Stimulated activated CD8-positive, alpha-beta memory T cell treated with anti-CD3 and anti-CD28 coated beads, Interleukin-4, amount 100 ng/mL, for 4 hours (primary cell): ENCODE measurements at places on chromosomes 1 and 21.

DNA sequence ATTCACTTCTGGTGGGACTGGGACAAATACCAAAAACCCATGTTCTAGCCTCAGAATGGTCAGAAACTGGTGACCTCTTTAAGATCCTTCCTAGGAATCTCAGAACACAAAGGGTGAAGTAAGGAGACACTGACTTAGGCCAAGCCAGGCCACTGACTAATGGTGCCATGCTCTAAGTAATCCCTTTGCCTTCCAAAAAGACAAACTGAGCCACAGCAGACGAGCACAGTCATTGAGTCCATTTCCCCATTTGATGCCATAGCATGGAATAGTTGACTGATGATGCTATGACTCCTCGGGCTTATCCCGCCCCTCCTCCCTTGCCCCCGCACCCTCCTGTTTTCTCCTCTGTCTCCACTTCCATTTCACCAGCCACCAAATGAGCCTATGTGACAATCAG is 145.8 kb upstream of the ZNF648 start:
- DNase-seq: no peak

GRCh38 chr1:58206749-58207148 is 339.8 kb downstream of the OMA1 start:
- no peak for DNase-seq

DNA sequence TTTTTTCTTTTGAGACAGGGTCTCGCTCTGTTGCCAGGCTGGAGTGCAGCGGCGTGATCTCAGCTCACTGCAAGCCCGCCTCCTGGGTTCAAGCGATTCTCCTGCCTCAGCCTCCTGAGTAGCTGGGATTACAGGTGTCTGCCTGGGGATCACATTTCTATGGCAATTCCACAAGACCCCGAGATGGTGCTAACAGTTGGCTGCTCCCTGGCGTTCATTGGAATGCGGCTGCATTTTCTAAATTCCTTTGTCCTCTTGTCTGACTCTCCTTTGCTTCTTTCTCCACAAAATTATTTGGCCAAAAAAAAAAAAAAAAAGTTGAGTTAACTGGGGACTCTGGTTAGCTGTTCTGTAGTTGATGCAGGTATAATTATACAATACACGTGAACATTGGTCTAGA is 176.4 kb downstream of the ETS2 start:
- DNase-seq: no peak

DNA sequence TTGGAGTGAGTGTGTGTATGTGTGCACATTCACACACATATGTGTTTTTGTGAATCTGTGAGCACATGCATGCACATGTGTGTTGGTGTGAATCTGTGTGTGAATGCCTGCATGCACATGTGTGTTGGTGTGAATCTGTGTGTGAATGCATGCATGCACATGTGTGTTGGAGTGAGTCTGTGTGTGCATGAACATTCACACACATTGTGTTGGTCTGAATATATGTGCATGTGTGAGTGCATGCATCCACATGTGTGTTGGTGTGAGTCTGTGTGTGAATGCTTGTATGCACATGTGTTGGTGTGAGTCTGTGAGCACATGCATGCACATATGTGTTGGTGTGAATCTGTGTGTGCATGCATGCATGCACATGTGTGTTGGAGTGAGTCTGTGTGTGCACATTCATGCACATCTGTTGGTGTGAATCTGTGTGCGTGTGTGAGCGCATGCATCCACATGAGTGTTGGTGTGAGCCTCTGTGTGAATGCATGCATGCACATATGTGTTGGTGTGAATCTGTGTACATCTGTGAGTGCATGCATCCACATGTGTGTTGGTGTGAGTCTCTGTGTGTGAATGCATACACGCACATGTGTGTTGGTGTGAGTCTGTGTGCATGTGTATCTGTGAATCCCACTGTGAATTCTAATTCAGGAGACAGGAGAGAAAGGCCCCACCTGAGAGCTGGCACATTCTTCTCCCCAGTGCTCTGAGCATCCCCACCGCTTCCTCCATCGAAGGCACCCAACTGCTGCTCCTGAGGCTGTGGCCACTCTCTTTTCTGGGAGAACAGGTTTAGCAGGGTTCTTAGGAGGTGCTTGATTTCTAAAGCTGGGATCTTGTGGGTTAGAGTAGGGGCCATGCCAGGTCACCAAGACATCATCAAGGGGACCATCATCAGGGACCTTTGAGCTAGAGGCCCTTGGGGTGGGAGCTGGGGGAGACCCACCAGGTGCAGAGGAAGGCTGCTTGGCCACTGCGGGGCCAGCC is 117.5 kb upstream of the ARHGEF16 start:
- no peak for DNase-seq

DNA sequence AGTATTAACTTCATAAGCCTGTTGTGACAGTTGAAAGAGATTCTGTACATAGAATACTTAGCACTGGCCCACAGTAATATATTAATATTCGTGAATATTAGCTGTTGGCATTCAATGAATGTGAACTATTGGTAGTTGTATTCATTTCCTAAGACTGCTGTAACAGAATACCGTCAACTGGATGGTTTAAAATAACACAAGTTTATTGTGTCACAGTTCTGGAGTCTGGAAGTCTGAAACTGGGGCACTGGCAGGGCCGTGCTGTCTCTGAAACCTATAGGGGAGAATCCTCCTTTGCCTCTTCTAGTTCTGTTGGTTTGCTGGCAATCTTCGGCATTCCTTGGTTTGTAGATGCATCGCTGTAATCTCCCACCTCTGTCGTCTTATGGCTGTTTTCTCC is 47.5 kb downstream of the OLFML3 start:
- DNase-seq: no peak

- no peak for DNase-seq
These were observed 63.7 kb downstream of the ACOT7 start for GRCh38 chr1:6329851-6330250.

GRCh38 chr1:55262822-55263221 is 47.7 kb upstream of the USP24 start:
- no peak for DNase-seq

- no peak for DNase-seq
These were observed 27.3 kb downstream of the LY9 start for GRCh38 chr1:160823296-160823695.

- DNase-seq: no peak
These were observed 35.1 kb downstream of the FRRS1 start for GRCh38 chr1:99731384-99731783.
